GM06990 (cell line): ENCODE measurements at places on chromosomes 6 and 20.

DNA sequence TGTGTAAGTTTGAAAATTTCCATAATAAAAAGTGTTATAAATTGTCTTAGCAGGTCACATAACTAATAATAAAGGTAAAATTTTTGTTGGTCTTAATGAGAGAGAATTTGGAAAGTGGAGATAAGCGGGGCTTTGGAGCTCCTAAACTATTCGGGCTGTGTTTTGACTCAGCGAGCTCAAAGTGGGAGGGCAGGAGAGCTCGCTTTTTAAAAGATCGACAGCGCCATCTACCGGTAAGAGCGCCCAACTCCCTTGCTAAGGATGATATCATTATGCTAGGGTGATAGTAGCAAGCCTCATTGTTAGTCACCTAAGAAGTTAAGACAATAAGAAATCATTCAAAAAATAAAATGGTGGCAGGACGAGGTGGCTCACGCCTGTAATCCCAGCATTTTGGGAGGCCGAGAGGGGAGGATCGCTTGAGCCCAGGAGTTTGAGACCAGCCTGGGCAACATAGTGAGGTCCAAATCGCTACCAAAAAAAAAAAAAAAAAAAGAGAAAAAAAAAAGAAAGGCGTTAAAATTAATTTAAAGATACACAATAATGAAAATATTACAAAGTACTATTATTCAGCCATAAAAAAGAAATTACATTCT, 24.8 kb downstream of the C6orf15 start:
- peak; percentile 39 for DNase-seq

DNA sequence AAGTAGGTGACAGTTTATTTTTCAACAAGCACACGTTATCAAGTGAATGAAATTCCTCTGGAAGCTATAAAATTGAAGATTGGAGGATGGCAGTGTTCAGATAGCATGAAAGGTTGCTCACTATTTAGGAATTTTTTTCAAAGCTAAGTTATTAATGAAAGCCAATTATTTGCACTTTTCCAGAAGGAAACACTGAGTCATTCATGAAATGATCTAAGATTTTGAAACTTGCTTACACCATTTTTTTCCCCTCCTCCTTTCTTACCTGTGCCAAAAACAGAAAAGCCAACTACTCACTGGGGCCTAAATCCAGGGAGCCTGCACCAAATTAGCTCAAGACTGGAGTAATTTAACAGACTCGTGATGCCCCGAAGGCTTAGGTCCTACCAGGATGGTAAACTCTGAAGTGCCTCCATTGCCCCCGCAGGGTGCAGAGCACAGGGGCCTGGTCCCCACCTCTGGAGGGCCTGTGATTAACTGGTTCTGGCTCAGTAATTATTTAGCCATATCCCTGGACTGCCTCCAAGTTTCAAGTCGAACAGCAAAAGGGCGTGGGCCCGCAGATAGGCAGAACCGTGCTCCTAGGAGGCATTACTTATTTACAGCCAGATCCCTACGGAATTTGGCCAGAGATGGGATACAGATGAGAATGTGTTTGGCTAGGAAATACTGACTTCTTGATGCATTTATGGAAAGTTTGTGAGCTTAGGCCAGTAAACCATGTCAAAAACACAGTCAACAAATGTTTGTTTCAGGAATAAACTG, 28.0 kb upstream of the ZNF217 start:
- peak; percentile 67 for DNase-seq

DNA sequence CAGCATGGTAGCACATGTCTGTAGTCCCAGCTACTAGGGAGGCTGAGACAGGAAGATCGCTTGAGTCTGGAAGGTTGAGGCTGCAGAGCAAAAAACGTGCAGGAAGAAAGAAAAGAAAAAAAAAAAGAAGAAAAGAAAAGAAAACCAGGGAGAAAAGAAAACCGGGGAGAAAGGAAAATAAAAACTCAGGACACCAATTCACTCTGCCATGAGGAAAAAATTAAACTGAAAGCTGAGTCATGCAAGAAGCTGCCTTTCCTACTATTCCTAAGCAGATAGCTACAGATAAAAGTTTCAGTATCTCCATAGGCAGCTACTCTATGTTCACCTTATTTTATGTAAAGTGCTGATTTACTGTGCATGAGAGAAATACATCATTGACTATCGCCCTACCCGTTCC, 10.5 kb downstream of the PTGIS start:
- DNase-seq = no peak

GRCh38 chr6:99613705-99614429, 7.2 kb downstream of the PRDM13 start:
- peak; percentile 75 for DNase-seq

- no peak for DNase-seq
Observed at GRCh38 chr6:73231986-73232391, 6.7 kb upstream of the KHDC1L start.

GRCh38 chr20:63539092-63539430, 1.9 kb upstream of the PTK6 start:
- DNase-seq = no peak
